IPS DF 19.7 (cell line): ENCODE measurements at places on chromosomes 11 and 22.

GRCh38 chr11:72363112-72363511 is 71.2 kb downstream of the CLPB start:
- DNase-seq: no peak

DNA sequence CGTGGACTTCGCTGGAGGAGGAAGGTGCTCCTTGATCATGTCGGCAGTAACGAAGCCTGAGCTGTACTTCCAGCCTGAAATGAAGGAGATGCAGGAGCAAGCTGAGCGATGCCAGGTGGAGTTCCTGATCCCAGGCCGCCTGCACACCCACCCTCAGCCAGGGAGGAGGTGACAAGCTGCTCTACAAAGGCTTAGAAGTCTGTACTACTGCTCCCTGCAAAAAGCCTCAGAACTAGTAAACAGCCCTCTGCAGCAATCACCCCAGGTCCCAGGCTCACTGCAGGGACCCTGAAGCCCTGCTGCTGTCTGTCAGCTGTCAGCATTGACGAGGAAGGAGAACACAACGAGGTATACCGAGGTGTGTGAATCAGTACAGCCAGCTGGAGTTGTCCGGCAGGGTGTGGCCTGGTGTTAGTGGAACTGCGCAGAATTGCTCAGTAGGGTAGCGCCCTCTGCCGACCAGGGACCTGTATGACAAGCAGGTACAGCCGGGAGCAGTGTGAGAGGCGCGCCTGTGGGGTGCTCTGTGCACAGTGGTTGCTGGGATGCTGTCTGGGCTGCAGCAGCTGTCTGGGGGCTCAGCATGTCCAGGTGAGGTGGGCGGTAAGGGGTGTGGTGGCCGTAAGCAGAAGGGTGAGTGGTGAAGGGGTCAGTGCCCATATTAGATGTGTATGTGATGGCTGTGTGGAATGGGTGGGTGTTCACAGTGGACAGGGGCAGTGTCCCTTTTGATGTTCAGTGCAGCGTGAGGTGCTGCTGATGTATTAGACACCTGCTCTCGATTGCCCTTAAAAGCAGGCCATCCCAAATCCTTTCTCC is 7.6 kb downstream of the CYB5R2 start:
- no peak for DNase-seq

- DNase-seq: no peak
These were observed 41.5 kb upstream of the PPARA start for GRCh38 chr22:46108564-46109473.

- DNase-seq: no peak
These were observed 31.1 kb downstream of the TSPAN4 start for GRCh38 chr11:873706-874105.

GRCh38 chr11:32400196-32400595 is 35.1 kb downstream of the WT1 start:
- DNase-seq: no peak

DNA sequence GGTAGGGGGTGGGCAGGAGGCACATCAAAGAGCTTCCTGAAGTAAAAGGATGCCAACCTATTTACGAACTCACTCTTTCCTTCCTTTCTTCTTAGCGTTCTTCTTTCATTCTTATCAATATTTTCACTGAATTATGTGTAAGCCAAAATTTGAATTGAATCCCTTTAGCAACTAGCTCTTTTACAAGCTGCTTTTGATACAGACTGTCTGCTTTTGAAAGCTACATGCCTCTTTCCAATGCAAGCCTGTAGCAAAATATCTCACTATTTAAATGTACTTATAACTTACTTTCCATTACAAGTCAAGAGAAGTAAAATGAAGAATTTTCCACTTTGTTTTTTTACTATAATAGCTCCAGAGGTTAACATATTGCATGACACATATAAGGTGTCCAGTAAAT is 186.6 kb downstream of the NXPE2 start:
- no peak for DNase-seq

- no peak for DNase-seq
These were observed 31.8 kb downstream of the FEZ1 start for GRCh38 chr11:125464270-125464662.

DNA sequence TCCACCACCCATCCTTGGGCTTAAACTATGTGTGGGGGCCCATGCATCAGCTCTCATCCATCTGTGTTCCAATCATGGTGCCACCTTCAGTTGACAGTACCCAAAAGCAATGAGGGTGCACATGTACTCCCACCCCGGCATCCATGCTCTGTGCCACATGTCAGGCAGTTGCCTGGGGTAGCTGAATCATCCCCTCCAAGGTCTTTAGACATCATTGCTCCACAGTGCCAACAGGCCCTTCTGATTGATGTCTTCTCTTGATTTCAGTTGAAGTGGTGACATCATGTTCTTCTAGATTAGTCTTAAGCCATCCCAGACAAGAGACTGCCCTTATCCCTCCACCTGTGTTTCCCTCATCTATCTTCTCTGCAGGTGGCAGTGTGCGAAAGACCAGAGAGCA is 42.5 kb downstream of the TMPRSS5 start:
- DNase-seq: no peak

GRCh38 chr11:129643031-129643721 is 172.5 kb upstream of the TMEM45B start:
- no peak for DNase-seq

DNA sequence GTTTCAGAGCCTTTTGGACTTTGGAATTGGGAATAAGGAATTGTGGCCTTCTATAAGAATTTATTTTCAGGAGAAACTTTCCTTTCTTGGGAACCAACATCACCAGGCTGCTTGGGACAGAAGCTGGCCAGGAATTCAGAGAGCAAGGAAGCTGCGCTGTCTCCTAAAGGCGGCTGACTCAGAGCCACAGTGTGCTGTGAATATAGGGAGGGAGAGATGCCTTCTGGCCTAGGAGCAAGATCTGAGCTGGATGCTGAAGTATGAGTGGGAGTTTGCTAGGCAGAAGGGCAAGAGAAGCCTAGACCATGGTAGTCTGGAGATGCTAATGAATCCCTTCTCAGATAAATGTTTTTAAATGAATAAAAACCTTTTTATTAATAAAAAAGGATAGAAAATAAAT is 213.7 kb upstream of the TBCEL start:
- no peak for DNase-seq

GRCh38 chr11:2524446-2525165 is 79.8 kb downstream of the KCNQ1 start:
- DNase-seq: no peak

DNA sequence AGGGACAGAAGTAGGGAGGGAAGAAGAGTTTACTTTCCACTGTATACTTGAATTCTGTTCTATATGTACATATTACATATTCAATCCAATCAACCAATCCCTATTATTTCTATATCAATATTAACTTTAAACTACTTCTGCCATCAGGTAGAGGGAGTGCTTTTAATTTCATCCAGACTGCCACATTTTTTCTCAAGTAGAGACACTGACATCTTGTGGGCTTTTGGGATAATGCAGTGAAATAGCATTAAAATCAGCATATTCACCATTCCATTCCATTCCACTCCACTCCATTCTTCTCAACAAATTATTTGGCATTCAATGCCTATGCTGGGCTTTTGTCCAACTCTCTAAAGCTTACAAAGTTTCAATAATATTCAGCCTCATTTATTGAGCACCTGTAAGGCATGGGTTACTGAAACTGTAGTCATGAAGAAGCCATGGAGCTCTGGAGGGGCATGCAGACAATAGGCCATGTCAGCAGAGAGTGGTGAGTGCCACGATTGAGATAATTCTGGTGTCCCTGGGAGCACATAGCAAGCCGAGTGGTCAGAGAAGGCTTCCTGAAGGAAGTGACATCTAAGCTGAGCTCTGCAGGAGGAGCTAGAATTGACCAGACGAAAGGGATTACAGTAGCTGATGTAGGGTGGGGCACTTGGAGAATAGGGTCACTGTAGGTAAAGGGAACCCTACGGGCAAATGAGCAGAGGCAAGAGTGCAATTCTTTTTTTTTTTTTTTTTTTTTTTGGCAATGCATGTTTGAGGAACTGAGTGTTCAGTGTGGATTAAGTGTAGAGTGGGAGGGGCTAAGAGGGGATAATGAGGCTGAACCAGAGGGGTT is 12.8 kb upstream of the CLPB start:
- no peak for DNase-seq
